ENCODE measurements at places on chromosomes 11 and 22.

- DNase-seq: no peak
Measured at GRCh38 chr11:91866642-91867041, 358.0 kb upstream of the FAT3 start.

- peak; percentile 66 for DNase-seq
Measured at GRCh38 chr11:830295-831117, 2.2 kb upstream of the CD151 start.

DNA sequence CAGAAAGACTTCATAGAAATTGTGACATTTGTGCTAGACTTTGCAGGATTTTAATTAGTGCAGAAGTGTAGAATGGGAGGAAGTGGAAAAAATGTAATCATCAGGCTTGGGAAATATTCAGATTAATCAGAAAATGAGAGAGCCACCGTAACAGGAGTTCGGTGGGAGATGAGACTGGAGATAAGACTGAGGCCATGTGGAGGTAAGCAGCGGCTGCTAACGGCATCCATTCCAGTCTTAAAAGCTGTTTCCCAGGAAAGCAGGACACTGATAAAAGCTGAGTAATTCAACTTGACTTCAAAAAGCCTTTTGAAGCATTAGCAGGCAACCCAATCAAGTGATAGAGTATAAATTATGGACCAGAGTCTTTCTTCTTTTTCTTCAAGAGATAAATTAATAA, 369.9 kb downstream of the LUZP2 start:
- DNase-seq: no peak

GRCh38 chr11:124669193-124669592, 4.3 kb downstream of the SIAE start:
- DNase-seq: peak; percentile 25

GRCh38 chr11:99423428-99423983, 402.8 kb downstream of the CNTN5 start:
- no peak for DNase-seq

DNA sequence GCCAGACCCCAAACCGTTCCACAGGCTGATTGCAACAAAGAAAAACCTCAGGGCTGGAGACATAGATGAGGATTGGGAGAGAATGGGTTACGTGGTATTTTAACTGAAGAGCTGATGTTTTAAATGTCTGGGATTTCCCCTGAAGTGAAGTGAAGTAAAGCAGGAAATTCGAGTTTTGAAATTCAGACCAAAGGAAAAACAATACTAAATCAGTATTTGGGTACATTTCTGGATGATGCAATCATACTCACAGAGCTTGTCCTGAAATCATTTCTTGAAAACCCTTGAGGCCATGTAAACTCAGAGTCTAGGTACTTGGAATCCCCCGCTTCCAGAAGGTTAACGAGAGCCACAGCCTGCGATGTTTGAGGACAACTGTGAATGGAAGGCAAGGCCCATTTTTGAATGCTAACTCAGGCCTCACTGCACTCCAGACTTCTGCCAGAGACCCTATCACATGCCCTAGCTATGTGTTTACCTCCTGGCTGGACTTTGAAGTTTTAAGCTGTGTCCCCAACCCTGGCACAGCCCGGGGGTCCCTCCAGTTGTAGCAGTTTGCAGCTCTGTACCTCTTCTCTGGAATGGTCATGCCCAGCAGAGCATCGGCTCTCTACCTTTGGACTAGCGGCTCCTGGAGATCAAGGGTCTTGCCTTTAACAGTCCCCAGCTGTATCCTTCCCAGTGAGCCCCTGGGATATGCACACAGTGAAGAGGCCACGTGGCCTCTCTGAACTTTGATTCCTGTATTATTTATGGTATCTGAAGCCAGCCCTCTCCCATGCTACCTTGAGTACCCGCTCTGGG, 5.4 kb upstream of the FTH1 start:
- DNase-seq: no peak

DNA sequence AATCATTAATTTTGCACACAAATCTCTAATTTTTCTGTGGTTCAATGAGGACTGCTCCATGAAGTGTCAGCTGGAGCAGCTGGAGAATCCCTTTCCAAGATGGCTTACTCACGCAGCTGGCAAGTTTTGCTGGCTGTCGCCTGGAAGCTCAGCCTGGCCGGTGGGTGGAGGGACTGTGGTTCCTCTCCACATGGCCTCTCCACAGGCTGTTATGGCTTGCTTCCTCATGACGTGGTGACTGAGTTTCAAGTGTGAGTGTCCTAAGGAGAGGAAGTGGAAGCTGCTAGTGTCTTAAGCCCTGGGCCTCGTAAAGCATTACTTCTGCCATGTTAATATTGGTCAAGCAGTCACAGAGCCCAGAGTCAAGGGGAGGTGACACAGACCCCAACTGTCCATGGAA, 14.0 kb upstream of the NRIP3 start:
- DNase-seq: no peak

DNA sequence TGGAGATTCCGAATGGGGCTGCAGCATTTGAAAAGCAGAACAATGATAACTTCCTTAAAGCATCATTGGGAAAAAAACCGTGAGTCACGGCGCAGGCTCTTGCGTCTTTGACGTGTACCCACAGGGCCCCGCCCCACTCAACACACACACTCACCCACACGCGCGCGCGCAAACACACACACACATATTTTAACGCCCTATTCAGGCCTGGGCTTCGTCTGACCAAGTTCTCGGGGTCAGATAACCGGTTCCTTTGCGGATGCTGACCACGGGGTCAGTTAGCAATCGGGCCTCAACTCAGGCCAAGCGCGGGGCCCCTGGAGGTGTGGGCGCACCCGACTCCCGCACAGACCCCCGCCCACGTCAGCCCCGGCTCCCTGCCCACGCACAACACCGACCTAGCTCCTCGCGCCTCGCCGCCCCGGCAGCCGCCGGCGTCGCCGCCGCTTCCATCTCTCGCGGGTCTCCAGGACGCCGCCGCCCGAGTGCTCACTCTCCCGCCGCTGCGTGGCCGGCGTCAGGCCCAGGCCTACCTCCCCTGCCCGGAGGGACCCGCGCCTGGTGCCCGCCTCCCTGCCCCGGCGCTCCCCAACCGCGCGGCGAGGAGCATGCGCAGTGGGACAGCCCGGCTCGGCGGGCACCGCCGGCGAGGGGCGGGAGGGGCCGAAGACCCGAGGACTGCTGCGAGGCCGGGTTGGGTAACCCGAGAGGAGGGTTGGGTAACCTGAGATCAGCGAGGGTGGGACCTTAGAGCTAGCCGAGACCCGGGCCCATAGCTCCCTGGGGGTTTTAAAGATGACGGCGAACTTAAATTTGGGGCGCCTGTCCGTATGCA, at the start of gene SLC36A4:
Gene SLC36A4 (minus strand): TSS at position 612 of the 835 bp plus-strand sequence. CDS start 159 bp downstream, at position 453.
- DNase-seq: peak; percentile 86

Data from progenitor cell of endocrine pancreas (in vitro differentiated cells).